ENCODE measurements at places on chromosomes 11 and 22. TPM values are rescaled to one million over a fixed set of nuclear protein-coding genes. Genes with fewer than 3 reads are reported as not detected.

PTPMT1 gene
- 57.9 TPM for total RNA-seq

C22orf31 gene
- not detected for total RNA-seq

CNIH2 gene
- 1.0 TPM for total RNA-seq

CLCF1 gene
- total RNA-seq: 11.0 TPM

TUBA8 gene
- total RNA-seq: 7.7 TPM

GTPBP1 gene
- total RNA-seq: 116 TPM

PLEKHA7 gene
- 1.7 TPM for total RNA-seq

OR51B2 gene
- total RNA-seq: not detected

ACRV1 gene
- not detected for total RNA-seq

SPDYC gene
- not detected for total RNA-seq

OR51B5 gene
- total RNA-seq: 0.31 TPM

GALNT18 gene
- 0.21 TPM for total RNA-seq

STK33 gene
- 1.2 TPM for total RNA-seq

CCDC116 gene
- not detected for total RNA-seq

SHISAL1 gene
- total RNA-seq: not detected

ABTB2 gene
- total RNA-seq: 2.3 TPM

KCNJ5 gene
- total RNA-seq: under 0.01 TPM

VPREB1 gene
- total RNA-seq: not detected

SLC22A12 gene
- total RNA-seq: not detected

OR5P2 gene
- total RNA-seq: not detected

ARRB1 gene
- total RNA-seq: 48.2 TPM

MPPED2 gene
- 0.21 TPM for total RNA-seq

KDM4E gene
- not detected for total RNA-seq

ASCC2 gene
- 33.2 TPM for total RNA-seq

SLC16A8 gene
- not detected for total RNA-seq

ALX4 gene
- not detected for total RNA-seq

SLC22A8 gene
- total RNA-seq: not detected

CTSW gene
- total RNA-seq: 130 TPM

ELFN2 gene
- total RNA-seq: under 0.01 TPM

NRIP3 gene
- total RNA-seq: 11.5 TPM

NELL1 gene
- not detected for total RNA-seq

All from mononuclear cell (primary cell).